ENCODE measurements at places on chromosomes 6 and 20.

GRCh38 chr6:88380083-88380482 is 213.9 kb upstream of the CNR1 start:
- DNase-seq, result no peak

DNA sequence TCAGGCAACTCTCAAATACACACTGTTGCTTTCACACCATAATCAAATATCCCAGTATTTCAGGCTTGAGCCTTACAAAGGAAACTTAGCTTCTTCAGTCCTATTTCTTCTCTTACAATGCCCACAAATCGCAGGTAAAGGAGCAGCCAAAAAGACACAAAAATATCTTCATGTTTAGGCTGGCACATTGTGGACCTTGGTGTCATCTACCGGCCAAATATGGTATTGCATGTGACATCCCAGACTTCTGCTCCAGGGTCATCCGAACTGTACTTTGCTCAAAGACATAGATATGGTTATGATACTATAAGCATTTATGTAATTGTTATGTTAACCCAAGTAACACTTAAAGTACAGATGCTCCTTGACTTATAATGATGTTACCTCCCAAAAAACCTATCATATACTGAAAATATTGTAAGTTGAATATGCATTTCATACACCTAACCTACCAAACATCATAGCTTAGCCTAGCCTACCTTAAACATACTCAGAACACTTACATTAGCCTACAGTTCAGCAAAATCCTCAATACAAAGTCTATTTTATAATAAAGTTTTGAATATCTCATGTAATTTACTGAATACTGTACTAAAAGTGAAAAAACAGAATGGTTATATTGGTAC is 4.6 kb downstream of the OR2H2 start:
- peak; percentile 24 for DNase-seq

DNA sequence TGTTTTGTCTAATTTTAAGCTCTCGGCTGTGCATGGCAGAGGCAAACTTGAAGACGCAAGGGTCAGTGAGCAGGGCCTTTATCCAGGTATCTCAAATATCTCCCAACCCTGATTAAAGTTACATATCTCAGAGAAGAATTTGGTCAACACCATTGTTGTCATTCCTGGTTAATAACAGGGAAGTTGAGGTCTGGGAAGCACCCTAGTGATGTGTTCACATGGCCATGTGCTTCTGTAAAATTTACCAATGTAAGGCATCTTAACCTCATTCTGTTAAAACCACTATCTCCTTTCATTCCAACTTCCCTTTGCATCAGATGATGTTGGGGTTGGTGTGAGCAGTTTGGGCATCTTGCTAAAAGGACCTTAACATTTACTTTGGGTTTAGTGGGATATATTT is 4.0 kb upstream of the FAM110A start:
- no peak for DNase-seq

DNA sequence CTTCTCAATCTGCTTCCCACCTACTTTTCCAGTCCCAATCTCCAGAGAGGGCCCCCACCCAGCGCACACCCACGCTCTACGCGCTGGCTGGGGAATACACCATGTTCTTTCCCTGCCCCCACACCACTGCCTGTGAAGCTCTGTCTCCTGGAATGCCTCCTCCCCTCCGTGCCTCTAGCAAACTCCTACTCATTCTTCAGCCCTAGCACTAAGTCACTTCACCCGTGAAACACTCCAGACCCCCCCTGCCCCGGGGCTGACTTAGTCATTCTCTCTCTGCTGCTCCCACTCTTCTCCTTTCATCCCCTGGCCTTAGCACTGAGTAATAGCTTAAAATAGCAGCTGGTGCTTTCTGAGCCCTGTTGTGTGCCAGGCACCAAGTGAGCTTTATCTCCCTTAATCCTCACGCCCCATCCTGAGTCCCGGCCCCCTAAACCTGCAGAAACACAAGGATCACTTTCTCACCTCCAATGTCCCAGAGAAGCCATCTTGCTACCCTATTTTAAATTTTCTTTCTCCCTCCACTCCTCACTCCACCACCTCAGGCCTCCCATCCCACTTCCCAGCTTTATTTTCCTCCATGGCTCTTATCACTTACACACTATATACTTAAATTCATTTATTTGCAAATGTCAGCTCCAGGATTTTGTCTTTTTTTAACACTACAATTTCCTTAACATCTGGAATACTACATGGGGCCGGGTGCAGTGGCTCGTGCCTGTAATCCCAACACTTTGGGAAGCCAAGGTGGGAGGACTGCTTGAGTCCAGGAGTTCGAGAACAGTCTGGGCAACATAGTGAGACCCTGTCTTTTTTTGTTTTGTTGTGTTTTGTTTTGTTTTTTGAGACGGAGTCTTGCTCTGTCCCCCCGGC is 6.3 kb upstream of the PARD6B start:
- peak; percentile 85 for DNase-seq

DNA sequence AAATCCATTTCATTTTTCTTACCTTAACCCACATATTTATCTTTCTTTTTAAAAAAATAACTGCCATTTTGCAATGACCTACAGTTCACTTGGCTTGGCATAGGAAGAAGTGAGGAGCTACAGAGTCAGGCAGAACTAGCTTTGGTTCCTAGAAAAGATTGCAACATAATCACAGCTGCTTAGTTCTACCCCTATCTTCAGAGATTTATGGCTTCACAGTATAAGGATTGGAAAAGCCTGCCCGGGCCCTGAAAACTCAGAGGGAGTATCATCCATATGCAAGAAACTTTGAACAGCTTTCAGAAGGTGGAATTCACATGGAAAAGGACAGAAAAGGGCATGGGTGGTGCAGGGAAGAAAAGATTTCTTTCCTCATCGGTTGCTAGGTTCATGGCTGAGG is 774.3 kb upstream of the CHD6 start:
- no peak for DNase-seq

GRCh38 chr6:134882426-134883038 is 67.4 kb downstream of the ALDH8A1 start:
- peak; percentile 27 for DNase-seq

DNA sequence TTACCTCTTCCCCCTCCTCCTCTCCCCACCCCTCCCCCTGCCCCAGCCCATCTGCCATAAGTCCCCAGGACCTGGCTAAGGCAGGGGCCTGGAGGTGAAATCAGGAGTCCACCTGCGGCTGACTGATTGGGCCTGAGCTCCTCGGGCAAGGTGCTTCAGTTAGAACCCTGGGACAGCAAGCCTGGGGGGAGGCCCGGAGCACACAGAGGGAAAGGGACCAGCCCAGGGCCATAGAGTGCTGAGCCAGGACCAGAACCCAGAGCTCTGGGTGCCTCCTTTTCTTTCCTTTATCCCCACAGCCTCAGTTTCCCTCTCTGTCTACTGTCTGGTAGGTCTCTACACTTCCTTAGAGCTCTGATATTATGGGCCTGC is 35.7 kb upstream of the VEGFA start:
- no peak for DNase-seq

DNA sequence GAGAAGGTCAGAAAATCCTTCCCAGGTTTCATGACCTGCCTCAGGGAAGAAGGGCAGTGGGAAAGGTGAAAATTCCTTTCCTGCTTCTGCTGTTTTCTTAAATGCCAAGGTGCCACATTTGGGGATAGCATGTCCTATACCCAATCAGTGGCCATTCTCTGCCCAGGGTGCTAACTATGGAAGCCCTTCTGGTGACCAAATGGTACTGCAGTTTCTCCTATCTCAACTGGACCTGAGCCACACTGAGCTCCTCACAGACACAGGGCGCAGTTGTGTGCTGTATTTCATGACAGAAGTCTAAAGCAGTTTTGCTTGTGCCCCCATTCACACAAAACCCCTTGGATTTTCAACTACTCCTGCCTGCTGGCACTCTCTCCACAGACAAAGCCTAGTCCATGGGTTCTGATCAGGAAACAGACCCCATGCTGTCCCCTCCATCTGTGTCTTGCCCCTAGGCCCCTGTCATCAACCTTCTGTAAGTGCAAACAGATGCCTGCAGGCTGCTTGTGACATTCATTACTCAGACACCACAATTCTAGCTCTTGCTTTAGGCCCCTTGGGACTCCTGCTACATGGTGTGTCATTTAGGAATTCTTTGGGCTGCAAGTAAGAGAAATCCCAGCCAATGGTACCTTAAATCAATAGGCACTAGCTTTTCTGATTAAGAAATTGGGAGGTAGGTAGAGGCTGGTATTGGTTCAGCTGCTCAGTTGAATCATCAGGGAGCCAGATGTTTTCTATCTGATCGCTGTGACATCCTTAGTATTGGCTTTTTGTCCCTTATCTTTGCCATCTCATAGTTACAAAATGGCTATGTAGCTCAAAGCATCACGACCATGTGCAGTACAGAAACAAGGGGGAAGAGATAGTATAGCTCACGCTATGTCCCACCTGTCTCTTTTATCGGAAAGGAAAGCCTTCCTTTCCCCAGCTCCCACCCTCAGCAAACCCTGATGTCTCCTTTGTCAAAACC is 147.8 kb downstream of the CD83 start:
- DNase-seq, result no peak

GRCh38 chr6:140979642-140980091 is 1153.1 kb upstream of the GJE1 start:
- DNase-seq, result no peak

DNA sequence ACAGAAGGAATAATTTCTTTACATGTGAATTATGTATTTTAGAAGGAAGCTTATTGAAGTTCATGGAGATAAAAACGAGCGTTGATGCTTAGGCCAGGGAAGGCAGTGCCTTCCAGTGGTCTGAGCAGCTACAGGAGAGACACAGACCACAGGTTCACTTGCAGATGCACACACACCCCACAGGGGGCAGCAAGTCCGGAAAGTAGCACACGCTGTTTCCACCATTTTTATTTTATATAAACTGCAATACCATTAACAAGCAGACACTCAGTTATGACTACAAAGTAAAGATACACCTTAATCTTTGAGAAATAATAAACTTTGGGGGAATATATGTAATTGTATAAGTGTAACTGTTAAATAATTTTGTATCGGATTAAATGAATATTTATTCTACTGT is 13.5 kb upstream of the DACT2 start:
- DNase-seq, result no peak

DNA sequence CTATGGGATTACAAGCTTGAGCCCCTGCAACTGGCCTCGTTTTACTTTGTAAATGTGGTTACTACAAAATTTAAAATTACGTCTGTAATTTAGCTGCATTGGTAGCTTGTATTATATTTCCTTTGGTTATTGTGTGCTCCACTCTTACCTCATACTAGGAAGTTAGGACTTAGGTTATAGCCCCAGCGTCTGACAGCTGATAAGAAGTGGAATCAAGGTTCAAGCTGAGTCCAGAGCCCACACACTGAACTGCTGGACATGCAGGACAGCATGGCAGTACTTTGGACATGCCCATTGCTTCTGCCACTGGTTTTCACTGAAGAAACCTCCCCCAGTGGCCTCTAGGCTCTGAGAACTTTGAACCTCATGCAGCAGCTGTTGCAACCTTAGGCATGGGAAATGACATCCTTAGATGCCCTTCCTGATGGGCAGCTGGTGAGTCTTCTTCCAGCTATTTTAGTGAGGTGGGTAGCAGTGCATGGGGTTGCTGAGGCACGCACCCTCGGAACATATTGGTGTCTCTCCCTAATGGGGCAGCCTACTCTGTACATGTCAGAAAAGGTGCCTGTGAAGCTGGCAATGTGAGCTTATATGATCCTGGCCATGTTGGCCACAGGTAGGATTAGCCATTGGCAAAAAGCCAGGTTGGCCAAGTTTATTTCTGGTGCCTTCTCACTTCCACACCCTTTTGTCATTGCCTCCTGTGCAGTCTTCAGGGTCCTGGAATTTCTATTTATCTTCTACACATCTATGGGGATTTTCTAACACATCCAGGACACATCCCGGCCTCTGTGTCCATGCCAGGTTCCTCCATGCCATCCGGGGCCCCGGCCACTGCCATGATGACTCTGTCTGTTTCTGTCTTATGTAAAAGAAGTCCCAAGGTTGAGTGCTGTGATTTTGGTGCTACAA is 85.3 kb downstream of the CDS2 start:
- DNase-seq, result no peak

DNA sequence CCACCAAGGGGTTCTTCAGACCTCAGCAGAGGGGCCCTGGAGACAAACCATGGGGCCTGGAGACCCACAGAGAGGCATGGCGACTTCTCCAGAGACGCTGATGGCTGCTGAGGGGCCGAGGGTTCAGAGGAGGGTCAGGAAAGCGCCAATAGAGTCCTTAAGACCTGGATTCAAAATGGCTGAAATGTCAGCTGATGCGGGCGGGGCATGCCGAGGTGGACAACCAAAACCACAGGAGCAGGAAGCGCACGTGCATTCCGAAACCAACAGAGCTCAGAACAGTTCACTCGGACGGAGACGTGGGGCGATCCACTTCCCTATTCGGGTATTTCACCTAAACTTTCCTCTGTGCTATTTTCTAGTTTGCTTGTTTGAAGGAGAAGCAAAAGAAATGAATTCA is 99.9 kb upstream of the RIN2 start:
- DNase-seq, result no peak

DNA sequence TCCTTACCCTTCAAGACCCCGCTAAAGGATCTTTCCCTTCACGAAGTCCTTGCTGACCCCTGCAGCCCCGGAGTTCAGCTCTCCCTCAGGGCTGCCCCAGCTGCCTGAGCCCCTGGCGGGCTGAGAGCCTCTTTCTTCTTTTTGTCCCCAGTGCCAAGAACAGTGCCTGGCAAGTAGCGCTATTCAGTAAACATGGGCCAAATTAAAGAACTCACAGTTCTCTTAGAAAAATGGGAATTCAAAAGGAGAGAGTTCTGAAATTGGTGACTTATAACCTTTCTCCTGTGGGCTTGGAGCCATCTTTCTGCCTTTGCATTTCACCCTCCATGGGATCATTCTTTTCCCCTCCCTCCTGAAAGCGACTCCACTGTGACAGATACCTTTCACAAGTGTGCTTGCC is 227.2 kb downstream of the TMEM242 start:
- DNase-seq, result no peak

DNA sequence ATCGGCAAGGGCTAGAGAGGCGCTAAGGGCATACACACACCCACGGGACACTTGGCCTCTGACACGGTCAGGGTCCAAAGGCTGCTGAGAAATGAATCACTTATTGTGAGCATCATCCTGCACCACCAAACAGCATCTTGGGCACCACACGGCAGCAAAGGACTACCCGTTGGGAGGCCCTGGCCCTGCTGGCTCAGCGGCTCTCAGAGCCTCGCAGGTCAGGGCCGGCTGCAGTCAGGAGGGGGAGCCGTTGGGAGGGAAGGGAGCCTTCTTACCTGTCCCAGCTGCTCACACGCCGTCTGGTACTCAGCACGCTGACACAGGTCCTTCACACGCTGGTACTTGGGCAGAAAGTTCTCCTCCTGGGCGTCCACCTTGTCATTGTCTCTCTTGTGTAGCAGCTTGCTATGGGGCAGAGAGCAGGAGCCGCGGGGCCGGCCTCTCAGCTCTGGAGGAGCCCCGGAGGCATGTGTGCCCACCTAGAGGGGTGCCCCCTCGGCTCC is 109.0 kb downstream of the SULF2 start:
- no peak for DNase-seq

DNA sequence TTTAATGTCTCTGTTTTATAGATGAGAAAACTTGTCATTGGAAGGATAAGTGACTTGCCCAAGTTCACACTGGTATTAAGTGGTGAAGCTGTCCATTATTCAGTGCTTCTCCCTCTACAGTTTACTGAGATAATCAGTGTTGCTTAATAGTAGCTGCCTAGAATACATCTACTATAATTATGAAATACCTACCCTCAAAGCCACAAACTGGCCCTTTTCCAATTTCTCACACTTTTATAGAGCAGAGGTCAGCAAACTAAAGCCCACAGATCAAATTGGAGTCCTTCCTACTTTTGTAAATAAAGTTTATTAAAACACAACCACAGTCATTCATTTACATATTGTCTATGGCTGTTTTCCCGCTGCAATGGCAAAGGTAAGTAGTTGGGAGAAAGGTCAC is 73.5 kb downstream of the EYS start:
- no peak for DNase-seq

All from stimulated activated CD4-positive, alpha-beta T cell treated with anti-CD3 and anti-CD28 coated beads, Interleukin-4, amount 100 ng/mL, for 4 hours (primary cell).